Foreskin keratinocyte (primary cell): ENCODE measurements at places on chromosomes 7 and 10. TPM values are rescaled to one million over a fixed set of nuclear protein-coding genes. Genes with fewer than 3 reads are reported as not detected.

PNPLA8 gene
- total RNA-seq: 16.5 and 17.4 TPM in 2 replicates

TET1 gene
- 0.42 and 0.51 TPM in 2 replicates for total RNA-seq

SLC25A40 gene
- 11.4 and 12.7 TPM in 2 replicates for total RNA-seq

TBXAS1 gene
- total RNA-seq: 2.1 TPM in 2 replicates

CDK6 gene
- total RNA-seq: 80.6 and 96.9 TPM in 2 replicates

DOCK1 gene
- total RNA-seq: 48.4 and 56.5 TPM in 2 replicates

ALOX5 gene
- not detected in 2 replicates for total RNA-seq

ACTR3C gene
- total RNA-seq: 2.8 and 2.9 TPM in 2 replicates

CYP2C9 gene
- not detected in 2 replicates for total RNA-seq

TWNK gene
- total RNA-seq: 15.8 and 17.2 TPM in 2 replicates

CYP3A7 gene
- total RNA-seq: not detected in 2 replicates

HMX2 gene
- total RNA-seq: not detected in 2 replicates

ANKRD30A gene
- total RNA-seq: not detected in 2 replicates

IFIT1B gene
- not detected in 2 replicates for total RNA-seq

SPAG6 gene
- total RNA-seq: not detected in 2 replicates

HMX3 gene
- not detected in 2 replicates for total RNA-seq

MRC1 gene
- 0.07 TPM in 1 of 2 replicates, not detected in the other for total RNA-seq

CCDC172 gene
- total RNA-seq: not detected in 2 replicates

MLXIPL gene
- total RNA-seq: 0.32 and 0.61 TPM in 2 replicates

BLNK gene
- total RNA-seq: not detected in 2 replicates

TFEC gene
- total RNA-seq: not detected in 2 replicates

SLC16A12 gene
- total RNA-seq: 0.17 and 0.18 TPM in 2 replicates

PNLIP gene
- not detected in 2 replicates for total RNA-seq

ELMO1 gene
- not detected in 2 replicates for total RNA-seq
